Caki2 (cell line): ENCODE measurements at places on chromosomes 7 and 10. TPM values are rescaled to one million over a fixed set of nuclear protein-coding genes. Genes with fewer than 3 reads are reported as not detected.

Gene TSPAN12
- total RNA-seq, result 45.3 and 46.5 TPM in 2 replicates

Gene TMEM139
- 79.0 and 102 TPM in 2 replicates for total RNA-seq

Gene CCDC136
- 2.7 and 5.2 TPM in 2 replicates for total RNA-seq

Gene SH2D4B
- not detected in 2 replicates for total RNA-seq

Gene RTKN2
- 3.6 and 4.9 TPM in 2 replicates for total RNA-seq

Gene ZNF438
- total RNA-seq, result 2.1 and 2.6 TPM in 2 replicates

Gene NKX2-3
- 0.46 and 2.5 TPM in 2 replicates for total RNA-seq

Gene FEZF1
- total RNA-seq, result not detected in 2 replicates

Gene OPALIN
- not detected in 2 replicates for total RNA-seq

Gene ZYX
- total RNA-seq, result 23.2 and 41.3 TPM in 2 replicates

Gene CARD11
- total RNA-seq, result 9.7 and 10.3 TPM in 2 replicates
